ENCODE measurements at places on chromosomes 3 and 15. TPM values are rescaled to one million over a fixed set of nuclear protein-coding genes. Genes with fewer than 3 reads are reported as not detected.

Gene NUP210
- 152 TPM for total RNA-seq

Gene PPM1L
- 2.7 TPM for total RNA-seq

Gene SMAD6
- total RNA-seq: 0.34 TPM

Gene AP3B2
- not detected for total RNA-seq

Gene CILP
- not detected for total RNA-seq

- no peak overlapping the region for H3K27ac ChIP-seq
- peaks cover 16% of the 10 kb centered on the region for H3K4me1 ChIP-seq
- no peak overlapping the region for H3K4me3 ChIP-seq
- peaks cover 14% of the 10 kb centered on the region for H3K36me3 ChIP-seq
- no peaks in the 10 kb centered on the region for H3K27me3 ChIP-seq
Observed at GRCh38 chr3:38487323-38487722, 8.8 kb upstream of the EXOG start.

GRCh38 chr3:88863196-88863595 lies 244.2 kb upstream of the EPHA3 start:
- no peak overlapping the region for H3K4me3 ChIP-seq
- no peaks in the 10 kb centered on the region for H3K4me1 ChIP-seq
- H3K27ac ChIP-seq: no peak overlapping the region

DNA sequence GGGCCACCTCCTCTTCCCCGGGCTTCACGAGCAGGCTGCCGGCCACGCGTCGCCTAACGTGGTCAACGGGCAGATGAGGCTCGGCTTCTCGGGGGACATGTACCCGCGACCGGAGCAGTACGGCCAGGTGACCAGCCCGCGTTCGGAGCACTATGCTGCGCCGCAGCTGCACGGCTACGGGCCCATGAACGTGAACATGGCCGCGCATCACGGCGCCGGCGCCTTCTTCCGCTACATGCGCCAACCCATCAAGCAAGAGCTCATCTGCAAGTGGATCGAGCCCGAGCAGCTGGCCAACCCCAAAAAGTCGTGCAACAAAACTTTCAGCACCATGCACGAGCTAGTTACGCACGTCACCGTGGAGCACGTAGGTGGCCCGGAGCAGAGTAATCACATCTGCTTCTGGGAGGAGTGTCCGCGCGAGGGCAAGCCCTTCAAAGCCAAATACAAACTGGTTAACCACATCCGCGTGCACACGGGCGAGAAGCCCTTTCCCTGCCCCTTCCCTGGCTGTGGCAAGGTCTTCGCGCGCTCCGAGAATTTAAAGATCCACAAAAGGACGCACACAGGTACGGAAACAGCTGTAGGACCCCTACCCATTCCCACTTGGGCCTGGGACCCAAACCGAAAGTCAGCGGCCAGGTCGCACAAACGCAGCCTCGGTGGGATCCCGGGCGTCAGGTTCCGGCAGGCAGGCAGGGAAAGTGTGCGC lies 1.5 kb downstream of the ZIC1 start:
- peaks cover 6% of the 10 kb centered on the region for H3K4me1 ChIP-seq
- peak overlapping the region; percentile 37 for H3K4me3 ChIP-seq
- no peak for DNase-seq
- H3K27ac ChIP-seq: peak overlapping the region; percentile 69
- peaks cover 73% of the 10 kb centered on the region for H3K27me3 ChIP-seq
- peaks cover 5% of the 10 kb centered on the region for H3K36me3 ChIP-seq

- peaks cover 7% of the 10 kb centered on the region for H3K27me3 ChIP-seq
- H3K4me3 ChIP-seq: no peak overlapping the region
- no peak overlapping the region for H3K27ac ChIP-seq
- no peak for DNase-seq
Observed at GRCh38 chr3:140766465-140766864, 88.6 kb downstream of the TRIM42 start.

DNA sequence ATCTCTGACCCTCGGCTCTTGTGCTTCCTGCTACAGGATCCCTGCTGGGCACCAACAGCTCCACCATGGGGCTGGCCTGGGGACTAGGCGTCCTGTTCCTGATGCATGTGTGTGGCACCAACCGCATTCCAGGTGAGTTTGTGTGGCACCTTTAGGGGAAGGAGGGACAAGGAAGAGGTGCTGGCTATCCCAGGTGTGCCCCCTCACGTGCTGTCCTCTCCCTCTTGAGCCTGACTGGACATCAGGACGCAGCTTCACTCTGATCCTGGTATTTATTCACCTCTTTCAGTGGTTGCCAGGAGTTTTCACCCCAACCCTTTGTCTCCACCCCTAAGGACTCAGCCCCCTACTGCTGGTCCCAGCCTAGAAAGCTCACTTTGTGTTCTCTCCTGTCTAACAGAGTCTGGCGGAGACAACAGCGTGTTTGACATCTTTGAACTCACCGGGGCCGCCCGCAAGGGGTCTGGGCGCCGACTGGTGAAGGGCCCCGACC lies 960 bp downstream of the THBS1 start:
- peaks cover 30% of the 10 kb centered on the region for H3K4me1 ChIP-seq
- no peak for DNase-seq
- H3K36me3 ChIP-seq: no peaks in the 10 kb centered on the region
- H3K27me3 ChIP-seq: peaks cover 51% of the 10 kb centered on the region
- no peak overlapping the region for H3K27ac ChIP-seq
- H3K4me3 ChIP-seq: peak overlapping the region; percentile 84

GRCh38 chr3:178732824-178733223 lies 196.6 kb downstream of the KCNMB2 start:
- H3K36me3 ChIP-seq: no peaks in the 10 kb centered on the region
- no peaks in the 10 kb centered on the region for H3K27me3 ChIP-seq
- no peaks in the 10 kb centered on the region for H3K4me1 ChIP-seq
- no peak overlapping the region for H3K4me3 ChIP-seq
- H3K27ac ChIP-seq: no peak overlapping the region

- H3K4me3 ChIP-seq: no peak overlapping the region
- H3K27me3 ChIP-seq: peaks cover 68% of the 10 kb centered on the region
- no peak for DNase-seq
- no peaks in the 10 kb centered on the region for H3K36me3 ChIP-seq
- H3K27ac ChIP-seq: no peak overlapping the region
Observed at GRCh38 chr15:36887214-36887961, 213.0 kb downstream of the MEIS2 start.

- no peaks in the 10 kb centered on the region for H3K4me1 ChIP-seq
- H3K27ac ChIP-seq: no peak overlapping the region
- H3K36me3 ChIP-seq: no peaks in the 10 kb centered on the region
- no peak overlapping the region for H3K4me3 ChIP-seq
Observed at GRCh38 chr3:192434186-192434585, 293.2 kb downstream of the FGF12 start.

GRCh38 chr15:48292458-48292857 lies 38.8 kb upstream of the DUT start:
- no peaks in the 10 kb centered on the region for H3K36me3 ChIP-seq
- no peak overlapping the region for H3K27ac ChIP-seq
- H3K4me3 ChIP-seq: no peak overlapping the region

DNA sequence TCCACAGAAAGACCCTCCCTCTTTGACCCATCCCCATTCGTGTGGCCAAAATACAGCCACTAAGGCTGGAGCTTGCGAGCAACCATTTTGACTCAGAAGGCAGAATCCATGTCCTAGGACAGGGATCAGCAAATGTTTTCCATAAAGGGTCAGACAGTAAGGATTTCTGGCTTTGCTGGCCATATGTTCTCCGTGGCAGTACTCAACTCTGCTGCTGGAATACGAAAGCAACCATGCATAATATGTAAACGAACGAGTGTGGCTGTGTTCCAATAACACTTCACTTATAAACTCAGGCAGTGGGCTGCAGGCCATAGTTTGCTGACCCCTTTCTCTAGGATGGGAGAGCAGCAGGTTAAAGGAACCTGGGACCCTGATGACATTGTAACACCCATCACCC lies 77.6 kb upstream of the WNT5A start:
- H3K27me3 ChIP-seq: peaks cover 2% of the 10 kb centered on the region
- H3K4me3 ChIP-seq: no peak overlapping the region
- no peaks in the 10 kb centered on the region for H3K36me3 ChIP-seq
- DNase-seq: no peak
- no peak overlapping the region for H3K27ac ChIP-seq

GRCh38 chr3:171262431-171262830 lies 197.8 kb downstream of the TNIK start:
- H3K27me3 ChIP-seq: no peaks in the 10 kb centered on the region
- peaks cover 82% of the 10 kb centered on the region for H3K4me1 ChIP-seq
- H3K36me3 ChIP-seq: peaks cover 14% of the 10 kb centered on the region
- H3K27ac ChIP-seq: no peak overlapping the region

- peaks cover 18% of the 10 kb centered on the region for H3K4me1 ChIP-seq
- peaks cover 3% of the 10 kb centered on the region for H3K27me3 ChIP-seq
- H3K27ac ChIP-seq: no peak overlapping the region
- DNase-seq: no peak
Observed at GRCh38 chr15:78536134-78536533, 4.1 kb upstream of the PSMA4 start.

DNA sequence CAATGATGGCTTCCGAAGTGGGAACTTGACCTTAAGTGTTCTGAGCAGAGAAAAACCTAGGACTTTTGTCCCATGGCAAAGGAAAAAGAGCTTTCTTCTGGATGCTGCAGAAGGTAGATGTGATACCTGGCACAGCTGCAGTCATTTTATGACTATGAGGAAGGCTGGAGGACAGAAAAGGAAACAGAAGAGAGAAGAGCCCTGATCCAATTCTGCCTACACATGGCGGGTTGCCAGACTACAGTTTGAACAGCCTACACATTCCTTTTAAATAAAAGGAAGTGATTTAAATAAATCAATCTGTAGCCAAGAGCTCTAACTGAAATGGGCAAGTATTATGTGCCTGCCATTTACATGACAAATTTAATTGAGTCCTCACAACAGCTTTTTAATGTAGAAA lies 43.6 kb upstream of the CHRNB4 start:
- no peak for DNase-seq
- H3K27me3 ChIP-seq: peaks cover 18% of the 10 kb centered on the region
- H3K36me3 ChIP-seq: no peaks in the 10 kb centered on the region
- no peaks in the 10 kb centered on the region for H3K4me1 ChIP-seq

DNA sequence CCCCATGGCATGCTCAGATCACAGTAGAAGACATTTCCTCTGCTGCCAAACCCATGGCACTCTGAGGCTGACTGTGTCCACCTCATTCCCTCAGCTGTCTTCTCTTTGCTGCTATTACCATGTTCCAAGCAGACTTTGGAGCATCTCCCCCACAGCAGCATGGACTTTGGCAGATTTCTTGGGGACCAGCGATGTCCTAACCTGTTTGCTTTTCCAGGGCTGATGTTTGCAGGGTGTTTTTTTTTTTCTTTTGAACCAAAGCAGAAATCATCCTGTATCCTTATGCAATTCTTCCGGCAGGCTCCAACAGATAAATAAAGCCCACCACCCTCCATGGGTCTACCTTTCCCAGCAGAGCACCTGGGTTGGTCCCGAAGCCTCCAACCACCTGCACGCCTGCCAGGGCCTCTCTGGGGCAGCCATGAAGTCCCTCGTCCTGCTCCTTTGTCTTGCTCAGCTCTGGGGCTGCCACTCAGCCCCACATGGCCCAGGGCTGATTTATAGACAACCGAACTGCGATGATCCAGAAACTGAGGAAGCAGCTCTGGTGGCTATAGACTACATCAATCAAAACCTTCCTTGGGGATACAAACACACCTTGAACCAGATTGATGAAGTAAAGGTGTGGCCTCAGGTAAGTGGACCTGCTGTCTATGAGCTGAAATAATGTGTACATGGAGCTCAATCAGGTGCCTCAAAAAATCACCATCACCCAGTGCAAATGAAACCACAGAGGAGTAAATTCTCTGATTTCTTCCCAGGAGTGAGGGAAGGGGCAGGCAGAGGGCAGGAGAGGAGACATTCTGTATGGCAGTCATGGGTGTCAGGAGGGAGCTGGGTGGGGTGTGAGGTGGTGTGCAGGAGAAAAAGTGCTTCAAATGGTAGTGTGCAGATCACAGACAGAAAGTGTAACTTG lies at the start of gene AHSG:
Gene AHSG, plus strand, starts transcription at position 340 of the 916 bp plus-strand sequence. Its CDS starts 82 bp downstream, at position 422.
- H3K36me3 ChIP-seq: peaks cover 1% of the 10 kb centered on the region
- no peak within 1 kb of the TSS for H3K27ac ChIP-seq
- no peak for DNase-seq
- H3K4me1 ChIP-seq: peaks cover 24% of the 10 kb centered on the region

- H3K27me3 ChIP-seq: peaks cover 4% of the 10 kb centered on the region
- H3K27ac ChIP-seq: peak overlapping the region; percentile 90
- DNase-seq: no peak
- H3K36me3 ChIP-seq: peaks cover 27% of the 10 kb centered on the region
Observed at GRCh38 chr3:107524326-107524840, 1.6 kb downstream of the BBX start.

DNA sequence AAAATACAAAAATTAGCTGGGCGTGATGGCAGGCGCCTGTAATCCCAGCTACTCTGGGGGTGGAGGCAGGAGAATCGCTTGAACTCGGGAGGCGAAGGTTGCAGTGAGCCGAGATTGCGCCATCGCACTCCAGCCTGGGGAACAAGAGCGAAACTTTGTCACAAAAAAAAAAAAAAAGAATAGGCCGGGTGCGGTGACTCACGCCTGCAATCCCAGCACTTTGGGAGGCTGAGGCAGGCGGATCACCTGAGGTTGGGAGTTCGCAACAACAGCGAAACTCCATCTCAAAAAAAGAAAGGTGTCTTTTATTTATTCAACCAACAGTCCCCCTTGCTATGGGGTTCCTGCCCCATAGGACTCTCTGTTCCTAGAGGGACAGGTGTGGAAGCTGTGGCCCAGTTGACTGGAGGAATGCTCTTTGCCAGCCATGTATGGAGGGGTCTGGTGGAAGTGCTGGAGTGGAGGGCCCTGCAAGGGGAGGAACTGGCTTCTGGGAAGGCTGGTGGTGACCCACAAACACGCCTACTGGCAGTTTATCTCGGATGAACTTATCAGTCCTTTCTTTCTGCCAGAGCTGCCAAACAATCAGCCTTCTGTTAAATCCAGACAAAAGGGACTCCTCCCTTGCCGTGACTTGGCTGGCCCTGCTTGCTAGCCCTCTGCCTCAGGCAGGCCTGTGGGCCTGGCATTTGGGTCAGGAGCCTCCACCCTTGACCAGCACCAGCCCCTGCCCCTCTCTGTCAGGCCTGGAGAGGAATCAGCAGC lies 4.6 kb upstream of the DAG1 start:
- peaks cover 2% of the 10 kb centered on the region for H3K27me3 ChIP-seq
- DNase-seq: no peak
- H3K4me3 ChIP-seq: no peak overlapping the region
- no peaks in the 10 kb centered on the region for H3K36me3 ChIP-seq
- no peak overlapping the region for H3K27ac ChIP-seq
- peaks cover 13% of the 10 kb centered on the region for H3K4me1 ChIP-seq

GRCh38 chr15:40121911-40122638 lies 13.4 kb upstream of the BMF start:
- no peaks in the 10 kb centered on the region for H3K36me3 ChIP-seq
- H3K27ac ChIP-seq: no peak overlapping the region
- H3K4me3 ChIP-seq: no peak overlapping the region
- peaks cover 8% of the 10 kb centered on the region for H3K27me3 ChIP-seq

- no peak overlapping the region for H3K4me3 ChIP-seq
- H3K4me1 ChIP-seq: peaks cover 67% of the 10 kb centered on the region
- no peaks in the 10 kb centered on the region for H3K27me3 ChIP-seq
Observed at GRCh38 chr3:17078926-17079465, 194.2 kb downstream of the PLCL2 start.

All from activated T-helper 1 cell treated with anti-CD3 and anti-CD28 coated beads, Interleukin-12 subunit alpha, Interleukin-12 subunit beta, Interleukin-2, Interleukin-4 antibody, amounts not matched to agents 30 ng/mL and 10 ng/mL and 1 ng/mL, durations not matched to agents 14 hours and 24 hours and 36 hours (primary cell).